ENCODE measurements at places on chromosomes 12 and 14.
A peak's percentile ranks its signal among the peaks of the same experiment; 100 is the strongest.

GRCh38 chr14:38404100-38404541, 148.2 kb upstream of the CLEC14A start:
- no peak for DNase-seq

DNA sequence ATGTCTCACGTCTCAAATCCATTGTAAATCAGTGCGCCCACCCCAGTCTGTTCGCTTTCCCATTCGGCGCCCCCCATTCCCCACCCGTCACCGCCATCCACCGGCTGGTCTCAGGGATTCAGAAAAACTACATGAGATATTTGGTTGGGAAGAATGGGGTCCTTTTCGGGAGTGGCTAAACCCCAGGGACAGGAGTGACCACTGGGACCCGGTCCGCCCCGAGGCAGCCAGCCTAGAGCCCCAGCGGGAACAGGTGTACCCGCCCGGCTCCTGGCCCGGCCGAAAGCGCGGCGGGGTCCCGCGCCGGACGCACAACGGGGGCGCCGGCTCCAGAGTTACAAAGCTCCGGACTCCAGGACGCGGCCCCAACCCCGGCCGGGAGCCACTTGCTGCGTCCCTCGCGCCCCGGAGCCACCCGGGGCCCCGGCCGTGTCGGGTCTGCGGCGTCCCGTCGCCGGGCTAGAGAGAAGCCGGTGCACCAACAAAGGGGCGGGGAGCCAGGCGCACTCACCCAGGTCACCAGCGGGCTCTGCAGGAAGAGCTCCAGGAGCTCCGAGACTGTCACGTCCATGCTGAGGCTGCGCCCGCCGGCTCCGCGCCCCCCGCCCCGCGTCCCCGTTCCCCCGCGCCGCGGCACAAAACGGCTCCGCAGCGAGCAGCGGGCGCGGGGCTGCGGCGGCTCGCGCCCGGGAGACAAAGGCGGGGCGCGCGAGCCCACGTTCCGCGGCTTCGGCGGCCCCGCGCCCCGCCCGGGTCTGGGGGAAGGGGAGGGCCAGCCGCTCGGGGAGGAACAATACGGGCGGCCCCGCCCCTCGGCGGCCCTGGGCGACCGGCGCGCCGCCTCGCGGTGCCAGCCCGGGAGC, at the start of gene CCDC88C:
Gene CCDC88C, minus strand, starts transcription at position 701 of the 863 bp plus-strand sequence. Its CDS starts 130 bp downstream, at position 571.
- DNase-seq = peak; percentile 80

DNA sequence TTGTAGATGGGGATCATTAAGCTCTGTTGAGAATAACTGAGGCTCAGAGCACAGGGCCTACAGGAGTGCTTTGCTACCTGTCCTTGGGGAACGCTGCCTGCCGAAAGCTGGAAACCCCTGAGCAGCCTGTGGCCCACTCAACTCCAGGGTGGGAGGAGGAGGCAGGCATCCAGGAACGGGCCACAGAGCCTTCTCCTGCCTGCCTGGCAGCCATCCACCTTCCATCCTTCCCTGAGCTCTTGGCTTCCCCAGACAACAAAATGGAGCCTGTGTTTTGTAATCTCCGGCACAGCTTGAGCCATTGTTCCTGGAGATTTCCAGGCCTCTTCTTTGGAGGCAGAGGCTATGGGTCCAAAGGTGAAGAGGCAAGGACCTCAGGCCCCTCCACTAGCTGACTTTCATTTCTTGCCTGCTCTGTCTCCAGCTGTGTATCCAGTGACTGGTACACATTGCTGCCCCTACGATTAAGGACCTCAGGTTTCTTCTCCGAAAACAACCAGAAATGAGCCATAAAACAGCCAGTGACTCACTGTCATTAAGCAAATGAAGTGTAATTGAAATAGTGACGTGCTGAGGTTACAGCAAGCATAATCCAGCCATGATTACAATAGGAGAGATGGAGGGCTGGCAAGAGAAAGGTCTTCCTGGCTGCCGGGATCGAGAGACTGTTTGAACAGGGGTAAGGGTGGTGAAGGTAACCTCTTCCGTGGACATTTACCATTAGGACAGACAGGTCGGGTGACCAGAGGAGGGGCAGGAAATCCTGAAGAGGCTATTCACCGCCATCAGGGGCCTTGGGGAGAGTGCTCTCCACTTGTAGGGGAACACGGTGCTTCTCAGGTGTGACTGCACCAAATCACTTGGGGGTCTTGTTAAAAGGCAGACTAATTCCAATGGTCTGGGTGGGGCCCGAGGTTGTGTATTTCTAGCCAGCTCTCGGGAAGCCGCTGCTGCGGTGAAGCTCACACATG, 56.3 kb upstream of the KCNA5 start:
- no peak for DNase-seq

- DNase-seq = no peak
Measured at GRCh38 chr12:11805680-11806079, 156.2 kb downstream of the ETV6 start.

DNA sequence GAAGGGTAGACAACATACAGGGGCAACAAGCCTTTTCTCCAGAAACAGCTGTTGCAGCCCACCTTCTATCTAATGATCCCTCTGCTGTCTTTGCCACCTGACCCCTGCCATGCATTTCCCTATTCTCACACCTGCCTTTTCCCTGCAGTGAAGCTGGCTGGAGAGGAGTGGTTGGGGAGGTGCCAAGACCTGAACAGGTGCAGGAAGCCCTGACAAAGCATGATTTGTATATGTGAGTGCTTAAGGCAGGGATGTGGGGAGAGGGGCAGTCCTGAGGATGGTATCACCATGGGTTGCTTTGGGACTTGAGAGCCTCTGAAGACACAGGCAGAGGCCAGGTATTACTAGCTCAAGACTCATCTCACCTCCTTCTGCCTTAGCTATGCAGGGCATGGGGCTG, 2.9 kb upstream of the PFDN5 start:
- no peak for DNase-seq

DNA sequence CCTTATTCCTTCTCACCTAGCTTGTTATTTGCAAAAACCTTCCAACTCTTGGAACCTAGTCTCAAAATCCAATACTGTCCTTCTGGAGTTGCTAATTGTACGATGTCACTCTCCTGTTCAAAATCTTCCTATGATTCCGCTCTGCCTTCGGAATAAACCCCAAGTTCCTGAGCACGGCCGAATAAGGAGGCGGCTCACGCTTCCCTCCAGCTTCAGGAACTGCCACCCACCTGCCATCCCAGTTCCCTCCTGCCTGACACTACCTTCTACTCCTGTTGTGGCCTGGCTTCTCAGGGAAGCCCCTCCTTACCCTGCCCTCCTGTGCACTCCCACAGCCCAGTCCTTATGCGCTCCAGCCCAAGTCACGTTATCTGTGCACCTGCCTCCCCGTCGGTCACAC, 73.2 kb downstream of the SETD3 start:
- DNase-seq = no peak

GRCh38 chr14:103862393-103862782, 15.0 kb upstream of the PPP1R13B start:
- no peak for DNase-seq

DNA sequence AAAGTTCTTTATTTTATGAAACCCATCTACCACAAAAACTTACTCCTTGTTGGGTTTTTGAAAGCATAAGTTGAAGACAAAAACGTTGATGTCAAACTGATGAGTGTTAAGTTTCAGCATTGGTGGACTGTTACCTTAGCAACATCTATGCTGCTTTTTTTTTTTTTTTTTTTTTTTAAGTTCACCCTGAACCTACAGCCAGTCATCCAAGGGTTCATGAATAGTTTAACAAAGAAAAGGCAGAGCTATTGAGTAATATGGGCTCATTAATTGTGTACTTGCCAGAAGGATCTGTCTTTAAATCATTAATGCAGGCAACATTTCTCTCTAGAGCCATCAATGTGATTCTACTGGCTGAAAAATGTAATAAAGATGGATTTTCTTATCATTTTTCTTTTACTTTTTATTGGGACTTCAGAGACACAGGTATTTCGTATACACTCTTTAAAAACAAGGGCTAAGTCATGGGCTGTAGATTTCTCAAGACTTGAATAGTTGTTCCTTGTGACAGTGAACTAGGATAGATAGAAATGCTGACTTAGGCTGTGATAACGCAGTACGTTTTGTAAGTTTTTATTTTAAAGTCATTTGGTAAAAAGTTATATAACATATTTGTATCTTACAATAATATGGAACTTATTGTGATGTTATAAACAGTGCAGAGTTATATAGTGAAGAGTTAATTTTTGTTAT, at the start of gene PTPRQ:
Gene PTPRQ, plus strand, starts transcription at position 262 of the 693 bp plus-strand sequence. Its CDS starts 111 bp downstream, at position 373.
- no peak for DNase-seq

DNA sequence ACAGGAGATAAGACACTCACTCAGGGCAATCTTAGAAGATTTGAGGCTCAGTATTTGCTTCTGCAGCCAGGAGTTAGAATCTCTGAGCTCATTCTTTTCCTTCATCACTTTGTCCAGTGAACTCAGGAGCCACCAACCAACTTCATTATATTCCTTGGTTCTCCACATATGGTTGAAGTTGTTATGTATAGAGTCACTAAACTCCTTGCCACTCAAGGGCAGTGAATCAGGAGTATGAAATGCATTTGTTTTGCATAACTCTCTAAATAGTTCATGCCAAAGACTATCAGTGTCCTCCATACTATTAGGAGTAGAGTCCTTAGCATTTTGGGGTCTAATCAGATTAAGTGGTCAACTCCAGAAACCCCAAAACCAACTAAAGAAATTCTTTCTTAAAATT, 150.6 kb downstream of the CCDC59 start:
- no peak for DNase-seq

GRCh38 chr12:7638760-7639555, 26.8 kb downstream of the APOBEC1 start:
- peak; percentile 68 for DNase-seq

- no peak for DNase-seq
Measured at GRCh38 chr12:24591715-24592440, 357.0 kb downstream of the BCAT1 start.

GRCh38 chr14:96588410-96589257, 86.5 kb downstream of the PAPOLA start:
- DNase-seq = no peak

DNA sequence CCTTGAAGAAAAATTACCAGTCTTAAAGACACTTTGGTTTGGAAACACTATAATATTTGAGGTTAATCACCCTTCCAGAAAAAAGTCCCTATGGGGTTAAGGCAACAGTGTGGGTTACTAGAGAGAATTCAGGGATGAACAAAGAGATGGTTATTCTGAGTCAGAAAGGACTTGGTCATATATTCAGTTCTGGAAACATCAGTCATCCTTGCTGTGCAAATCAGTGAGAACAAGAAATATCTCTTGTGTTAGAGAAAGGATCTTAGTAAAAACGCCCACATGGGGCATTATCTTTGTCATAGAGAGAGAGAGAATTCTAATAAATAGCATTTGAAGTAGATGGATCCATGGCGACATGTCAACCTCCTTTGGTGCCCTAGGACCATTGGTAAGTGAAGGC, 59.4 kb upstream of the E2F7 start:
- no peak for DNase-seq

GRCh38 chr14:51548187-51548586, 103.5 kb upstream of the FRMD6 start:
- DNase-seq = no peak

DNA sequence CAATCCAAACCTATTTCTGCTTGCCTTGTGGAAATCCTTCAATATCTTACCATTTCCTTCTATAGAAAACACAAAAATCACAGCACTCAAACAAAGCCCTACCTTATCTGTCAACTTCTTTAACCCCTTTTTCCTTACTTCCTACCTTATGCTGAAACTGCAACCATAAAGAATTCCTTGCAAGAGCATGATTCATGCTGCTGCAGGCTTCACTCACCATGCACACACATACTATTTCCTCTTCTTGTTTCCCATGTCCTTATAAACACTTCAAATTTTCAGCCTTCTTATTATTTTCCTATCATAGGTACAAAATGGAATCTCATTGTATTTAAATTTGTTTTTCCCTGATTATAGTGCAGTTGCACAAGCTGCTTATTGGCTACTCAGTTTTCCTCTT, 23.3 kb downstream of the LMNTD1 start:
- no peak for DNase-seq

DNA sequence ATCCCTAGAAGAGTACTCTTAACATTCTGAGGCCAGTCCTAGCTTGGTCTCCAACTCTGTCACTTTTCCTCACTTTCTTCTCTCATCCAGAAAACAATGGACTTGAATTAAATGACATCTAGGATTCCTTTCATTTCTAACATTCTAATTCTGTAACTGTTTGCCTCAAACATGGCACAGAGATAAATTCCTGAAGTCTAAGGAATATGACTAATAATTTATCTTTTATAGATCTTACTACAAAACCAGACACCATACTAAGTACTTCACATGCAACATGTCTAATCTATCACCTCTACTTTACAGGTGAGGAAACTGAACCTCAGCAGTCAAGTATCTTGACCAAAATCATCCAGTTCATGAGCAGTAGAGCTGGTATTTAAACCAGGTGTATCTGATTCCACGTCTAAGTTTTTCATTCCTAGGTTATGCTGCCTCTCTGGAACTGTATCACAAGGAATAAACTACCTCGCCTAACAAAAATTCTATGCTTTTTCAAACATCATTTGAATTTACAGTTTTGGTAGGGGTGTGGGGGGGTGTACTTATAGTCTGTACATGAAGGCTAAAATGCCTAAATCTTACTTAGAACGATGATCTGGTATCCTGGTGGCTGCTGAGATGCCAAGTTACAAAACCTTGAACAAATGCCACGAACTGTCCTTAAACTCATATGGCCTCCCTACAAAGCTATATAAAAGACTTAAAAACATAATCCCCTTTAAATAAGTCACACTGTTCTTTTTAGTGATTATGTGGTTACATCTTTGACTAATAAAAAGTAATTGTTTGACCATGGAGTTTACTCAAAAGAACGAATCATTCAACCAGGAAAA, 41.6 kb downstream of the ATXN2 start:
- no peak for DNase-seq

- DNase-seq = no peak
Measured at GRCh38 chr12:83153177-83153576, 466.5 kb downstream of the TMTC2 start.

- no peak for DNase-seq
Measured at GRCh38 chr12:60094436-60094835, 498.6 kb downstream of the SLC16A7 start.

DNA sequence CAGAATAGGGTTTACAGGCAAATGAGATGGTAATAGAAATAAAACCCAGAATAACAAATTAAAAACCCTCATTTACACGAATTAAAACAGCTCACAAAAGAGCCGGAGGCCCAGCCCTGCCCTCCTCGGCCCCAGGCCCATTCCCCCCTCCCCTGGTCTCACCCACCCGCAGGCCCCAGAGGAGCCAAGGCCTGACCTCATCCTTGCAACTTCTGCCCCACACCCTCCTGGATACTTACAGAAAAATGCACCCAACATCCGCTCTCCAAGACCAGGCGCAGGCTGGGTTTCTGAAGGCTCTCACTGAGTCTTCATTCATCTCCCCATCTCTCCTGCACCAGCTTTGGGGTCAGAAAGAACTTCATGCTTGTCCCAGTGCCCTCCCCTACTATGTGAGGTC, 16.2 kb upstream of the VSX2 start:
- no peak for DNase-seq

DNA sequence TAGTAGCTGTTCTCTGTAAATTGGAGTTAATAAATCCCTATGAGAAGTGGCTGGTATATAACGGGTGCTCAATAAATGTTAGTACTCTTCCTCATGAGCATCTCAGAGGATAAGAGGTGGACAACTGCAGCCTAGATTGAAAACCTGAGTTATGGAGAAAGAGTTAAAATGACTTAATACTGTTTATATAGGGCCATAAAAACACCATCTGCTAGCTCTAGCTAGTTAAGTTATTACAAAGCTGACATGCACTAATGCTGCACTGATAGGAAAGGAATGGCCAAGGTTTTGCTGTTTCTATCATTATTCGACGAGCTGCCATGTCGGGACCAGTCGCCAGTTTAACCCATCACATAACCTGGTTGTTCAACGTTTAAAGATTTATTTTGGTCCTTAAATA, 72.0 kb upstream of the SEL1L start:
- no peak for DNase-seq

All from activated CD8-positive, alpha-beta memory T cell treated with anti-CD3 and anti-CD28 coated beads, Interleukin-2, amount 50 U/mL, for 4 hours (primary cell).